ENCODE measurements at places on chromosomes 16 and 17. TPM values are rescaled to one million over a fixed set of nuclear protein-coding genes. Genes with fewer than 3 reads are reported as not detected.

Gene LPO
- not detected for total RNA-seq

Gene TNS4
- 25.6 TPM for total RNA-seq

Gene KRTAP1-5
- 14.1 TPM for total RNA-seq

Gene CBFA2T3
- 1.7 TPM for total RNA-seq

DNA sequence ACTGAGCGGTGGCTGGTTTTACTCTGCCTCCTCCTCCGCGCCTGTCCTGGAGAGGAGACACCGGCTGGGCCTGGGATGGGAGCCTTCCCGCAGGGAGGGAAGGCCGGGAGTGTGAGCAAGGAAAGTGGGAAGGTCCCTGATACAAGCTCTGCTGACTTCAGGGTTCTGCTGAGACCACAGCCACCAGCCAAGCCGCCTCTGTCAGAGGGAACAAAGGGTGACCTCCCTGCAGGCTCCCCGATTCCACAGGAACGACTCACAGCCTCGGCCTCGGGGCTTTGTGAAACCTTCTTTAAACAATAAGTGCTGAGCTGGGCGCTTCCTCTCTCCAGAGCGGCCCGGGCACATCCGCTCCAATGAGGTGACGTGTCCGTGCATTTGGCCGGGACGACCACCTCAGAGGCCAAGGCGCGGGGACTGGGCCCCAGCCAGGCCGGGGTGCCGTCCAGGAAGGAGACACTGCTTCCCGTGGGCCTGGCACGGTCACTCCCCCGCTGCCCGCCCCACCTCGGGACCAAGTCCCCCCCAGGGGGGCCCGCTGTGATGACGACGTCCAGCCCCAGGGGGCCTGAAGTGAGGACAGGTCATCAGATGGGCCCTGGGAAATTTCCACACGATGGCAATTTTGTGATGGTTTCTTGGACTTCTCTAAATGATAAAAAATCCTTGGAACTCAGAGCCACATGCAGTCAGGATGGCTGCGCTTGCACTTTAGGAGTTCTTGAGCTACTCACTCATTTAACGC, 11.8 kb upstream of the CIBAR2 start:
- no peak for DNase-seq

GRCh38 chr17:41324180-41325075, 8.9 kb upstream of the KRTAP17-1 start:
- DNase-seq = no peak

GRCh38 chr16:10694830-10695229, at the start of gene TEKT5:
TEKT5 (minus strand) TSS chr16:10694930; CDS start chr16:10694873, 57 bp downstream.
- DNase-seq = no peak

DNA sequence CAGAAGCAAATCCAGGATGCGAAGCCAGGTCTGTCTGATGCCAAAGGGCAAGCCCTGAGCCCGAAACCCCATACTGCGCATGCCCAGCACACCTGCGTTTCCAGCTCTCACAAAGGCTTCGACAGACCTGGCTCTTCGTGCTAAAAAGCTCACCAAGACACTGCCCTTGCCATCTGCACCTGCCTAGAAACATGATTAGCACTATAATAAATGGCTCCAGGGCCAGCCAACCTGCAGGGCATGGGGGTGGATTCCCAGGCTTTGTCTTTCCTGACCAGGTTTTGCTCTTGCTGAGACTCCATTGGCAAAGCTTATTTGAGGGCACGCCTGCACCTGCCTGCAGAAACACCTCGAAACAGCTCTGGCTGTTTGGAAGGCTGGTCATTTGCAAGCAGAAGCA, 14.4 kb upstream of the PLD6 start:
- DNase-seq = no peak

- DNase-seq = no peak
These were observed 1.8 kb upstream of the TMEM88 start for GRCh38 chr17:7852919-7853690.

DNA sequence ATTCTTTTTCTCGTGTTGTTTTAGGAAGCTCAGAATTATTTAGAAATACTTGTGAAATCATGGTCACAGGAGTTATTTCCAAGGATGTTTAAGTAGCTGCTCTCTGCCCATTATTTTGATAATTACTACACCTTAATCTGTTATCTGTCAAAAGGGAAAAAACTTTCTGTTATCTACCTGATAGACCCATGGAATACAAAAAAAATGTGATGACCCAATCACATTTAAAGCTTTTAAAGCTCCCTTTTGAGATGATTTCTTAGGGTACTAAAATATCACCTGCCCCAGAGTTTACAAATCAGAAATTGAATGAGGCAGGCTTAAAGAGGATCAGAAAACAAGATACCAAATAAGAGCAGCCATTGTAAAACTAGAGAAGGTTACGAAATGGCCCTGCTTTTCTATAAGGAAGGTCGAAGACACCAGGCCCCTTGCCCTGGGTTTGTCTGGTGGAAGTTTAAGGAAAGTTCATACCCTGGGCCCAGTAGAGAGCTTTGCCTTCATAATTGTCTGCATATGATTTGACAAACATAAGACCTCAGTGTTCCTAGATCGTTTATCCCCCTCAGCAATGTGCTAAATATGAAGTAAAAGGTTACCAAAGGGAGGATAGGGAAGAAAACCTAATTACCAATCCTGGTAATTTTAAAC, 149.9 kb upstream of the TBX2 start:
- DNase-seq = no peak

DNA sequence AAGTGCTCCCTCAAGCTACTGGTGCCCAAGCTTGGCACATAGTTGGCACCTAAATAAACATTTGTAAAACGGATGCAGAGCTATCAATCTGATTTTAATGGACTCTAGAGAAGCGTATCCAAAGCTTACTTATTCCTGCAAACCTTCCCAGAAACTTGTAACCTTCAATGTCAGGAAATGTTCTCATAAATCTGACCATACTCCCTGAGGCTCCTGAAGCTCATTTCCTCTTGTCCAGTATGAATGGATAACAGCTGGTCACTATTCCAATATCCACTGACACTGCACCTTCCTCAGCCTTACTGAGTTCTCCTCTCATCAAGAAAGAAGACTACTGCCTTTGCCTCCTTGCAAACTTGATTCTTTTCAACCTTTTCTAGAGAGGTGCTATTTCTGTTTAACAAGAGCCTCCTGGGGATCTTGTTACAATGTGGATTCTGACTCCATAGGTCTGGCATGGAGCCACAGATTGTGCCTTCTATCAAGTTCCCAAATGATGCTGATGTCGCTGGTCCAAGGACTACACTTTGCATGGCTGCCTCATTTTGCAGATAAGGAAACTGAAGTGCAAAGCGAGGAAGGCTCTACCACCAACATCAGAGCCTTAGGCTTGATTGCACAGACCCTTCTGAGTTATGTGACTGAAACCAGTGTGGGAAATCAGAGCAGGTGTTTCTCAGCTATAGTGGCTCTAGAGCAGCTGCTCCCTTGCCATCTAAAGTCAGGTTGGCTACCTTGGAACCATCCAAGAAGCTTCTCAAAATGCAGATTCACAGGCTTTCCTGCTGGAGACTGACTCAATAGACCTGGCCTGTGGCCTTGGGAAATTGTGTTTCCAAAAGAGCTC, 377.8 kb downstream of the SOX9 start:
- DNase-seq = no peak

DNA sequence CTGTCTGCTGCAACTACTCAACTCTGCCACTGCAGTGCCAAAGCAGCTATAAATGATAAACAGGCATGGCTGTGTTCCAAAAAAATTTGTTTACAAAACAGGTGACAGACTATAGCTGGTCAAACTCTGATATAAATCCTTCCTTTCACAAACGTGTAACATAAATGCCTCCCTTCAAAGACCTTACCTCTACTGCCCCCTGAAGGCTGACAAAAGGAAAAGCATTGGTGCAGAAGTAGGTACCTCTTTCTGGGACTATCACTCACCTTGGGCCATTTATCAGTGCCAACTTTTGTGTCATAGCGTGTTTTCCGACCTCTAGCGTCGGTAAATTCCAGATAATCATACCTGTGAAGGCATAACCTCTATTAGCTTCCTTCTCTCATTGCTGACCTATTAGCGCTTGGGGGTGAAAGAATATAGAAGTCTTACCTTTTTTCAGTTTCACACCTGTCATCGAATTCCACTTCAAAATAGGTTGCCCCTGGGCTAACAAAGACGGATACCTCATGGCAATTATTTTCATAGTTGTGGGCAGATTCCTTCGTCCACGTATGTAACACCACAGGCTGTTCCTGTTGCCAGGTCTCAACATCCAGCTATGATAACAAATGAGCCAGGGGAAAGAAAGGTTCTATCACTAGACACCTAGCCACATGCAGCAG, 67.9 kb downstream of the ZZEF1 start:
- no peak for DNase-seq

GRCh38 chr17:75289832-75290337, 652 bp upstream of the SLC25A19 start:
- peak; percentile 87 for DNase-seq

Data from skin of body (tissue), 3 donors.